Left colon (tissue), 2 donors: ENCODE measurements at places on chromosomes 5 and 9. TPM values are rescaled to one million over a fixed set of nuclear protein-coding genes. Genes with fewer than 3 reads are reported as not detected.

The RFX3 gene
- 8.4 TPM for total RNA-seq

The CARD9 gene
- total RNA-seq: 0.52 TPM

- DNase-seq: no peak
Measured at GRCh38 chr9:138003485-138004190, 126.1 kb downstream of the CACNA1B start.

The SPATA6L gene
- total RNA-seq: 3.2 TPM

DNA sequence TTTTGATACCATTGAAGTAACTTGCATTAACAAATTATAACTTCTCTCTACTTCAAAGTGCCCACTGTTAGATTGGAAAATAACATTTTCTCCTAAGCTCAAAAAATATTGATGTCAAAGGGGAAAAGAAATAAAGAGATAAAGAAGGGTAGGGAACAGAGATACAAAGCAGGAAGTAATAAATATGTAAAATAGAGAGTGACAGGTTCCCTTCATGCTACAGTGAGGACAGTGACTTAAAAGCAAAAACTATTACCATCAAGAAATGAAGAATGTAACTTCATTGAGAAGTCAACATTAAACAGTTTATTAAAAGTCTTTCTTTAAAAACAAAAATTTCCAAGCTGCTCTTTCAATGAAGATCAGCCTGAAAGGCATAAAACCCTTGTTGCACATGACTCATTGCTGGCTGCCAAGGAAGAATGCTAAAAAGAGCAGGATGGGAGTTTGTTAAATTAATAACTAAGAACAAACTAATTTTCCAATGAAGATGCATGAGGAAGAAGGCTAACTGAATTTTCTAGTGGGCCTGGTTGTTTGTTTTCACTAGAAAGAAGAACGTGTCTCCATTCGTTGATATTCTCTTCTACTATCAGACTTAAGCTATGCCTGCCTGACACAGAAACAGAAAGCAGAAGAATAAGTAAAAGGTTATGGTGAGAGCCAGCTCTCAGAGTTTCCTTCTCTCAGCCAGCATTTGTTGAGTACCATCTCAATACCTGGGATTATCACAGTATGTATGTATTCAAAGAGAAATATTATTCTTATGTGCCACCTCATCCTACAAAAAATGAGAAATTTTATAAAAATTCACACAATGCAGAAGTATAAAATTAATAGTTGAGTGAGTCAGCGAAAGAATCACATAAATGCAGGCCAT lies 197.8 kb upstream of the NREP start:
- no peak for DNase-seq

- DNase-seq: no peak
Measured at GRCh38 chr5:81288021-81288433, 13.4 kb upstream of the ZCCHC9 start.

The ZNF366 gene
- 0.92 TPM for total RNA-seq

DNA sequence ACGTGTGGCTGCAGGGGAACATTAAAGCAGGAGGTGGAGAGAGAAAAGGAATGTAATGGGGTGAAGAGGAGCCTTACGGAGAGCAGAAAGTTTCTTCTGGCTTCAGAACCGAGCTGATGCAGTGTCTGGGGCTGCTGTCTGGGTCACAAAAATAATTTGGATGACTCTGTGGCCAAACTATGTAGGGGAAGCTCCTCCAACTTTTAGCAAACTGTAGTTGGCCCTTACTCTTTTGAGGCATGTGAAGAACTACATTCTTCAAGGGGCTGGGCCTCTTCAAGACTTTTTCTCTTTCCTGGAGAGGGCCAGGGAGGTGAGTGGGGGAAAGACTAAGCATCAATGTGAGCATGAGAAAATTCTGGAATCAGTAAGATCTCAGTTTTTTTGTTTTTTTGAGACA lies 31.9 kb upstream of the SPARC start:
- DNase-seq: no peak

The SLC6A3 gene
- total RNA-seq: not detected

GRCh38 chr9:105006514-105006913 lies 78.6 kb upstream of the ABCA1 start:
- DNase-seq: no peak

- no peak for DNase-seq
Measured at GRCh38 chr9:105510024-105510423, 47.9 kb upstream of the FKTN start.

DNA sequence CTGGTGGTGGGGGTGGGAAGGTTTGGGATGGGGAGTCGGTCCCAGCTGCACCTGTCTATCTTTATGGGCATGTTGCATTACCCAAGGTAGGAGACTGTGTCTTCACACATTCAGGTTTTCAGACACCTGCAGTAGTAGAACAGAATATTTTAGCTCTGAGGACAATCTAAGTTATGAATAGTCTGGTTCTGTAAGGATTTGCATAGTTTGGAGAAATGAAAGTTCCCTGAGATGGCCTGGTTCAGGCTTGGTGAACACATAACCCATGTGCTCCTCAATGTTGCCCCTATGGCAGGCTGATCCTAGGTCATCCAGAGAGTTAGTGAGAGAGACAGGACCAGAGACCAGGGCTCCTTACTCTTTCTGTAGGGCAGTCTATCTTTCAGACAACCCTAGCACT lies 20.7 kb downstream of the TNFSF8 start:
- DNase-seq: no peak

GRCh38 chr9:124392871-124393460 lies 22.3 kb downstream of the PSMB7 start:
- no peak for DNase-seq

DNA sequence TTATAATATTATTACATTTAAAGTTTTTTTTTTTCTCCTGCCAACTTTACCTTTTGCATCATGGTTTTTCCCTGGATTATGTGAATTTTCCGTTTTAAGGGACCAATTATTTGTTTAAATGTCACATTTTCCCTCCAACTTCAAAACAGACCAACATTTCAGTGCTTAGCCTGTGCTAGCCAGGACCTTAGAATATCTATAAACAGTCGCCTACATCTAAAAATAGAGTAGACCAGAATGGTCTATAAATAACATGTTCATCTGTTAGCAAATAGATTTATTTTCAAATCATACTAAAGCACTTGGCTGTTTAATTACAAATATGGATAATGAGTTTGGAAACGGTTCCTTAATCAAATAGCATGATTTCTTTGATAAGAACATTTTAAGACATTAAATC lies 192.0 kb downstream of the FBN2 start:
- no peak for DNase-seq

- DNase-seq: peak; percentile 32
Measured at GRCh38 chr9:95092262-95093072, 225.0 kb downstream of the FANCC start.

The GRIA1 gene
- not detected for total RNA-seq

- DNase-seq: no peak
Measured at GRCh38 chr9:86723346-86723745, 224.0 kb downstream of the GAS1 start.

The SLC46A2 gene
- not detected for total RNA-seq

The CACNA1B gene
- 0.24 TPM for total RNA-seq

- DNase-seq: no peak
Measured at GRCh38 chr5:77311214-77311571, 100.7 kb downstream of the PDE8B start.

- no peak for DNase-seq
Measured at GRCh38 chr9:130396581-130396980, 48.2 kb upstream of the ASS1 start.

- no peak for DNase-seq
Measured at GRCh38 chr9:135787776-135788575, 86.0 kb downstream of the KCNT1 start.

- DNase-seq: no peak
Measured at GRCh38 chr5:146726020-146726419, 152.5 kb downstream of the PPP2R2B start.

DNA sequence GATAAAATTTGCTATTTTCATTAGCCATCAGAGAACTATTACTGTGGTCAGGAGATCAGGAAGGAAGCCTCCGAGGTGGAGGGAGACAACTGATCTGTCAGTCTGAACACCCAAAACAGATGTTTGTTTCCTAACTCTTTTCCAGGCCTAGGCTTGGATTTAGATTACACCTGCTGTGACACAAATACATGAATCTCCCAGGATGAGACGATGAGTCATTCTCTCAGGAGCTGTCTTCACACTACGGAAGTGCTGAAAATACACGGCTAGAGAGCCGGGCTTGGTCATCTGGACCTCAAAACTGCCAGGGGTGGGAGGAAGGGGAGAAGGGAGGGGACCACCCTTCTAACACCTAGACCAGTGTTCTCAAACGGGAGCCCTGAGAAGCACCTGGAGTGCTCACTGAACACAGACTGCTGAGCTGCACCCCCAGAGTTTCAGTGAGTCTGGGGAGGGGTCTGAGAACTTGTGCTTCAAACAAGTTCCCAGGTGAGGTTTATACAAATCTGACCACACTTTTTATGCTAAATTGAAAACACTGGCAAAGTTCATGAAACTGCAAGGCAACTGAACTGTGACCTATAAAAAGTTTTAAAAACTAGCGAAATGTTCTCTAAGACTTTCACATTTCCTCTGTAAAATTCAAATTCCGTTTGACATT lies 80.3 kb upstream of the EQTN start:
- DNase-seq: no peak

- DNase-seq: no peak
Measured at GRCh38 chr9:91555132-91555531, 131.5 kb upstream of the NFIL3 start.

GRCh38 chr5:153276151-153276550 lies 214.3 kb upstream of the GRIA1 start:
- no peak for DNase-seq

DNA sequence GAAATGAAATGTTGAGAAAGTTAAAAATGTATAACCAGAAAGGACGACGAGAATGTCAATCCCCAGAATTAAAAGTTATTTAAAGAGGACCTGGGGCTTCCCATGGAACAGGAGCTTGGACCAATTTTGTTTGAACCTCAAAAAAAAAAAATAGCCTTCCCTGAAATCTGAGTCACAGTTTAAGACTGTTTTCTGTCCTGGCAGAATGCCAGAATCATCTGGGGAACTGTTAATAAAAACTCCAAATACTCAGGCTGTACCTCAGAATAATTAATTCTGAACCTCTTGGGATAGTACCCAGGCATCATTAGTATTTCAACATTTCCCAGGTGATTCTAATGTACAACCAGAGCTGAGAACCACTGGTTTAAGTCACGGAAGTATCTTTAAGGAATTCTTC lies 102.2 kb upstream of the SLCO6A1 start:
- no peak for DNase-seq

DNA sequence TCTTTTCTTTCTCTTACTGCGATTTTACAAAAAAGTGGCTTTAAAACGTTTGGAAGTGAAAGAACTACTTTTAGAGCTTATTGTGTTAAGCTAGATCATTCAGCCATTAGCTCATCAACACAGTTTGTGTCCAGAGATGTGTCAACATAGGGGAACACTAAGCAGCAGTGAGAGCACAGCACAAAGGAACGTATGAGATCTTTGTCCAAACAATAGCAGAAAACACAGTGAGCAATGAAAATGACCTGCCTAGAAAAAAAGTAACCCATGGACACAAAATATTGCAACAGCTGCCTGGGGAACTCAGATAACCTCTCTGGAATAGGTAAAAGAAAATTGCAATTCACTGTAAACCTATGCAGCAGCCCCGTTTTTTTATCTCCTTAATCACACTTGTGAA lies 372.5 kb downstream of the ARHGEF28 start:
- no peak for DNase-seq
